ENCODE measurements at places on chromosomes 11 and 22.

DNA sequence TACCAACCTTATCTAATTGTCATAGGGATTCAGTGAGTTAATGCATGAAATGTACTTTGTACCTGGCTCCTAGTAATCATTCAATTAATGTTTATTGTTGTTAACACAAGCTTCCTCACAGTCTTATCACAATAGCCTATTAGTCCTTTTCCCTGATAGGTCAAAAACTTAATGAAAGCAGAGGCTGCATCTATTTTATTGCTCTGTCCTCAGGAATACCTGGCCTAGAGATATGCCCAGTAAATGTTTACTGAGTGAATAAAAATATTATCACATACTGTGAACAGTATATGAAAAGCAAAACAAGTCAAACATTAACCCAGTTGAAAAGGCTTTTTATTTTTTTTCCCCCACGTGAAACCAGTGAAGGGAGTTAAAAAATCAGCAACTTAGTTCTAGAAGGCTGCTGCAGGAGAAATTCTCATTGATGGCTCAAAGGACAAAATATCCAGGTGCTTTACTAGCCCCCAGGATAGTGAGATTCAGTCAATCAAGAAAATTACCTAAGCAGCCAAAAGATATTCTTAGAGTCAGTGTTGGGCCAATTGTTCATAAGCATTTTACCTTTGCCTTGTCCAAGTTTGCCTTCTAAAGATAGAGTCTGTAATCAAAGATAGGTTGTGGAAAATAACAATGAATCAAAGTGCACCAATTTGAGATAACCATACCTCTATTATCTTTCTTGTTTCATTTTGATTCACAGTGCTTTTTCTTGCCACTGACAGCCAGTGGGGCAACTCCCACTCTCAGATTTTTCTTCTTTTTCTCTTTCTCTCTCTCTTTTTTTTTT, 34.4 kb upstream of the SLC6A5 start:
- no peak for DNase-seq

DNA sequence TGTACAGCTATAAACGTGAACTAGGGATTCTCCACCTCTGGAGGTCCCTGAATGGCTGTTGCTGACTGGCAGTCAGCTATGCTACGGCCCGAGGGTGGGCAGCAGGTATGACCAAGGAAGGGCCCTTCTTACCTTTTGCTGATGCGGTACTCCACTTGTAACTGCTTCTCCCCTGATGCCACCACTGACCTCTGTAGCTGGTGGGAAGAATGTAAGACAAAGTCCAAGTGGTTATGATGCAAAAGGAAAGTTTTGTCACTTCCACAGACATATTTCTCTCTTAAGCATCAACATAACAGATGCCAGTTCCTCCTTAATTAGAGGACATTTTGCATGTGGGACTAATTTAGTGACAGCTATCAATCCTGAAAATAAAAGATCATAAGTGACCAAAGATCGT, 32.2 kb downstream of the P4HA3 start:
- DNase-seq = no peak

DNA sequence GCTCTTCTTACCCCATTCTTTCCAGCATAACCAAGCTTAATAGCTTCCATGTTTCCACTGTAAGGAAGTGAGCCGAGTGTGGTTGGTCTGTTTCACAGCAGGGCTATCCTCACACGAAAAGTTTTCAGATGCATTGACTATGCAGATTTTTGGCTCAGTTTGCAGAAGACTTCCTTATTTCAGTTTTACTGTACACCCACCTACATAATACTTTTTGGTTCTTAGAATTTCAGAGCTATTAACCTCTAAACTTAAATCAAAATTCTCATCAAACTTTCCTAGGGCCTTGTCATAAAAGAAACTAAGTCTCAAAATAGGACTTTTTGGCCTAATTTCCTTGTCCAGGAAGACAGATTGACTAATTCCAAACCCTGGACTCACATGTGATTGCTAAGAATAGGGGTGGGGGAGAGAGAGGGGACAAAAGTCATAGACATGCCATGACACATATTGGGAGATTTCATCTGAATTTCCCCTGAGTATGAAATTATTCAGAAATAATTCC, 7.3 kb upstream of the EHF start:
- no peak for DNase-seq

GRCh38 chr11:23453522-23453921, 593.2 kb upstream of the CCDC179 start:
- no peak for DNase-seq

- no peak for DNase-seq
These were observed 25.4 kb downstream of the TAF1D start for GRCh38 chr11:93715797-93716396.

DNA sequence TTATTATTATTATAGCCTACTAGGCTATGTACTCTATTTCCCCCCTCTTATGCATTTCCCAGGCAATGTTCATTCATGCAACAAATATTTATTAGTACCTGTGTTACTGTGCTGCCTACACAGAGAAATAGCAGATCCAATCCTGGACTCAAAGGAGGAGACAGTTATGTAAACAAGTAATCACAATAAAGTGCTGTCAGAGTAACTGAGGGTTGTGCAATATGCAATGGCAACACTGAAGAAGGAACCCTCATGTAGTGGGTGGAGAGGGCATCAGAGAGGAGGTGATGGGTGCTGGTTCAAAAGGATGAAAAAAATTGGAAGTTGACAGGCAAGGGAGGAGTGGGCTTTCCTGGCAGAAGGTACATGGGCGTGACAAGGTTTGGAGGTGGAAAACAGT, 886 bp upstream of the P4HA3 start:
- no peak for DNase-seq

DNA sequence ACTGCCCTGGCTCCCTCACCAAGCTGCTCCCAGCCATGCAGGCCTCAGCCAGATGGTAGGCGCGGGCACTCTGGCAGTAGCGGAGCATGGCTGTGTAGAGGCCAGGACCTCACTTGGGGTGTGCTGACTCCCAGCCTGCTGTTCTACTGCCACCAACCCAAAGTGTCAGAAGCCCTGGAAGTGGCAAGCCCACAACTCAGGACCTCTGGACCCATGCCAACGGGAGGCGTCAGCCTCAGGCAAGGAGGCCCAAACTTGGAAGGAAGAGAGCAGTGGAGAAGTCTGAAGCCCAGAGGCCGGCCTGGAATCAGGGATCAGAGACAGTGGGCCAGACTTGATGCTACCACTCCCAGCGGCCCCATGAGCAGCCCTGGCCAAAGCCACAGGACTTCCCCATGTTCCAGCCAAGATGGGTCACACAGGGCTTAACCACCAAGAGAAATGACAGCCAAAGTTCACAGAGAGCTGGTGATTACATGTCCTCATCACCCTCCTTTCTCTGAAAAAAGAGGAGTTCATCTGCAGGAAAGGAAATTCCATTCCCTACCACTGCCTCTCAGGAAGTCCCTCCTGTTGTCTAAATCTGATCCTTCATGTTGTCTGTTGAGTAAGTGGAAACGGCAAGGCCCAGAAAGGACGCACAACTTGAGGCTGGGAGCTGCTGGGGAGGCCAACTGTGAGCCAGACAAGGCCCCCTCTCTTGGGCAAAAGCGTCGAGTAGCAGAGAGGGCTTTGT, 4.4 kb downstream of the ARRB1 start:
- DNase-seq = no peak

DNA sequence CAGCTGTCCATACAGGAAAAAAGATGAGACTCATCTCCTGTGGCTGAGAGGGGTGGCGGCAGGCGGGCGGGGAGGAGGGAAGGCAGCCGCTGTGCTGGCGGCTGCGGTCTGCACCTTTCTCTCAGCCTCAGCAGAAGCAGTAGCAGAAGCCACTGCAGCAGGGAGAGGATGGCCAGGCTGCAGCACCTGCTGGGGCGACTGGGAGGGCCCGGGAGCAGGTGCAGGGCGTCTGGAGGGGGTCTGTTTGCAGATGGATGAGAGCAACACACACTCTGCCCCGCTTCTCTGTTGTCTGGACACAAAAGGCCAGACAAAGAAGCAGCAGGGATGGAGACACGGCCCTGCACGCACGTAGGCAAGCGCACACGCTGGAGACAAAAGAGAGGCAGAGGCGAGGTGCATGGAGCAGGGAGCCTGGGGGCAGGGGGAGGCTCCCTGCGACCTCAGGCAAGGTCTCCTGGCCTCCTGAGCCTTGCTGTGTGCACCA, 9.3 kb upstream of the MIAT start:
- peak; percentile 54 for DNase-seq

GRCh38 chr11:112776834-112777233, 184.4 kb upstream of the NCAM1 start:
- DNase-seq = no peak

- DNase-seq = no peak
These were observed 1075.3 kb downstream of the TBC1D22A start for GRCh38 chr22:47837703-47838102.

- DNase-seq = peak; percentile 30
These were observed 36.5 kb upstream of the ARFGAP3 start for GRCh38 chr22:42893371-42894150.

DNA sequence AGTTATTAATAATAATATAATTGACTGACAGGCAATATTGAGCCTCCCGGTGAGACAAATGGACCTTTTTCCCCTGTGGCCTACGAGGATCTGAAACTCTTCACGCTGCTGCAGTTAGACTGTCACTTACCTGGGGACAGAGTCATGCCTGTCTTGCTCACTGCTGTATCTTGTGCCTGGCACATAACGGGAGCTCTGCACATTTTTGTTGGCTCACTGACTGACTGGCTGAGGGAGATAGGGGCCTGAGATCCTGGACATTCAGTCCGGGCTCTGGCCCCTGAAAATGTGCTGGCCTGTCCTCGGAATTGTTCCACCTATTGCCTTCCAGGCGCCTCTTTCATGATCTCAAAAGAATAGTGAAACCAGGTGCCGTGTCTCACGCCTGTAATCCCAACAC, 743 bp upstream of the CD3D start:
- DNase-seq = no peak

DNA sequence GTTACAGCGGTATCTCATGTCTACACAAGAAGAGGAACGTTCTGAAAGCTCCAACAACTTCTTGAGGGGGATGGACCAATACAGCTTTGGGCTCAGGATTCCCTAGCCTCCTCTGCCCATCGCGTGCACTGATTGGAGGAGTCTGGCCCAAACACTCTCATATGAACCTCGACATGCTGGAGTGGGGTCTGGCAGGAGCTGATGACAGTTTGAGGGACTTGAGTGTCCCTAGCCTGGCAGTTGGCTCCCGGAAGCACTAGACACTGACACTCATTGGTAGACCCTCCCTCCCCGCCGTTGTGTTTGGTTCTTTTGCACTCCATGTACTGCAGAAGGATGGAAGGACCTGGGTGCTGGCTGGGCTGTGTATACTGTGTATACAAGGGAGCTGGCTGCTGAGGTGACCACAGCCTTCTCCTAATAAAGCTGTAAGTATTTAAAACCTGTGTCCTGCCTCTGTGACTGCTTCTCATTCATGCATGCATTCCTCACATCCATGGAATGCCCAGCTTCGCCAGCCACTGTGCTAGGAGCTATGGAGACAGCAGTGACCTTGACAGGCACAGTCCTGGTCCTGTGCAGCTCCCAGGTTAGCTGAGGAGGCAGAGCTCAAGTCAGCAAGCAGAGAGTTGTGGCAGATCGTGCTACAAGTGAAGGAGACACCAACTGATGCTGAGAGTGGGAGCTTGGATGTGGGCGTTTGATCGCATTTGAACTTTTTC, 27.9 kb downstream of the ADAMTS15 start:
- no peak for DNase-seq
